ENCODE measurements at places on chromosomes 7 and 10.

GRCh38 chr10:23693501-23693901 lies 254.6 kb downstream of the OTUD1 start:
- DNase-seq: no peak

DNA sequence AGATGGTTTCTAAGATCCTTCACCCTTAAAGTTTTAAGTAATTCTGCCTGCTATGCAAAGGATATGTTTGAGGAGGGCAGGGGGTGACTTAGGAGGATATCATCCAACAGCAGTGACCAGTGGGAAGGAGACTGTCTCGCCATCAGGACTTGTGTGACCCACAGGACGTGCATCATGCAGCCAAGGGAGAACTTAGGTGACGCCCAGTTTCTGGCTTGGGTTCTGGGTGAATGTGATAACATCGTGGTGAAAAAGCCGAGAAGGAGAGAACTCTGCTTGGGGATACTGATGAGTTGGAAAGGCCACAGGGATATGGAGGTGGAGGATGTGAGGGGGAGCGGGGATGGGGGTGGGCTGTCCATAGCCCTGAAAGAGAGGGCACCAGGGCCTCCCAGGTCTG lies 3.8 kb downstream of the WIPI2 start:
- no peak for DNase-seq

- DNase-seq: peak; percentile 85
Measured at GRCh38 chr10:114304017-114304570, 65.0 kb downstream of the VWA2 start.

DNA sequence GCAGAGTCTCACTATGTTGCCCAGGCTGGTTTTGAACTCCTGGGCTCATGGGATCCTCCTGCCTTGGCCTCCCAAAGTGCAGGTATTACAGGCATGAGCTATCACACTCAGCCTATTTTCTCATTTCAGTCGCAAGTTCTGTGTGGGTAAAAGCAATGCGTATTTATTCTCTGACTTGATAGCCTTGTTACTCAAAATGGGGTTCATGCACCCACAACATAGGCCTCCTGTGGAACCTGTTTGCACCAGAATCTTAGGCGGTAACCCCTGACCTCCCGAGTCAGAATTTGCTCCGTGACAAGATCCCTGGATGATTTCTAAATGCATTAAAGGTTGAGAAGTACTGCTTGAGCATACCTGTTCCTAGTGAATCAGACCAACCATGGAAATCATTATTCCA lies 7.3 kb downstream of the IL2RA start:
- no peak for DNase-seq

DNA sequence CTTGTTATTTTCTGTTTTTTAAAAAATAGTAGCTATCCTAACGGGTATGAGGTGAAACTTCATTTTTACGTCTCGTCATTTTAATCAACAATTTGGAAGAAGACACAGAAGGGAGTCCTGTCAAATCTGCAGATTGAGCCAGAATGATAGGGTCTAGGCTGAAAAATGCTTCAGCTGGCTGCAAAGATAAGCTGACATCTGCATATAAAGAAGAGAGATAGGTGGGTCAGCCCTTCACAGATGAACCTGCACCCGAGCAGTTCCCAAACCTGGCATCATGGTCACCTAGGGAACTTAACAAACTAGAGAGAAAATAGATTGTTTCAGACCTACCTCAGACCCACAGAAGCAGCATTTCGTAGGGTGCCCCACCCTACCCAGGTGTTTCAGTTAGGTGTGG lies 35.2 kb upstream of the BMPR1A start:
- DNase-seq: no peak

- DNase-seq: no peak
Measured at GRCh38 chr10:92627845-92628480, 35.0 kb downstream of the KIF11 start.

DNA sequence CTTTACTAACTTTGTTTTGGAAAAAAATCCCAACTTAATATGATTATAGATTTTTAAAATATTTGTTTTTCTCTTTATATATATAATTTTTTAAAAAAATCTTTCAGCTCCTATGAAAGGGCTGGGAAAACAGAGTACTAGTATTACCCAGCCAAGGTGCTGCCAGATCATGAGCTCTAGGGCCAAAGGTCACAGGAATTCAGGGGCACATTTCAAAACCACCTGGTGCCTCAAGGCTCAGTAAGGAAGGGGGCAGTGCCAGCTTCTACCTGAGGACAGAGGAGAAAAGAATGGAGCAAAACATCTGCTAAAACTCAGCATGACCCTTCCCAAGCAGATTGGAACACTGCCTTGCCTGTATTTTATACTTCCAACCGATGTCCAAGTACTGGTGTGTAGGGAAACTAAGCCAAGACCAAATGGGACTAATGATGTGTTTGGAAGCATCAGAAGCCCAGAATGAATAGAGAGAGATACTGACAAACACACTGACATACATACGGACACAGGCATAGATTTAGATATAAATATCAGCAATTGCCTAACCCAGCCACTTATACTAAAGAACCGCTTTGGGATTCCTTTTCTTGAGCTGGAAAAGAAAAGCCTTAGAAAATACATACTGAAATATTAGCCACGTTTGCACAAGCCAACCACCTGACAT lies 667.3 kb downstream of the PARD3 start:
- no peak for DNase-seq

DNA sequence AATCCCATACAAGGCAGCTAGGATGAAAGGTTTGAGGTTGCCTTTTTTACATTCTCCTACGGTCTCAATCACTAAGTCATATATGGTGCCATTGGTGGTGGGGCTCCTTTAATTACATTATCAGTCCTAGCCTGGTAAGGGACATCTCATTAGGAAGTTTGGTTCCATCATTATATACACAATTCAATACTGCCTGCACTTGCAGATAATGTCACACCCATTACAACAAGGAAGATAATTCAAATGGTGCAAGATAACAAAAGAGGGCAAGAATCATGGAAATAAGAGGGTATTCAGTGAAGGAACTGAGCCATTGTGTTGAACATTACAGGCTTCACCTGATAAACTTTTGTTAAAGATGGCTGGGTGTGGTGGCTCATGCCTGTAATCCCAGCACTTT lies 1.7 kb upstream of the TMEM248 start:
- no peak for DNase-seq

- DNase-seq: no peak
Measured at GRCh38 chr7:43584195-43584586, 1.3 kb downstream of the STK17A start.

GRCh38 chr7:24716480-24717246 lies 40.6 kb downstream of the GSDME start:
- DNase-seq: no peak

DNA sequence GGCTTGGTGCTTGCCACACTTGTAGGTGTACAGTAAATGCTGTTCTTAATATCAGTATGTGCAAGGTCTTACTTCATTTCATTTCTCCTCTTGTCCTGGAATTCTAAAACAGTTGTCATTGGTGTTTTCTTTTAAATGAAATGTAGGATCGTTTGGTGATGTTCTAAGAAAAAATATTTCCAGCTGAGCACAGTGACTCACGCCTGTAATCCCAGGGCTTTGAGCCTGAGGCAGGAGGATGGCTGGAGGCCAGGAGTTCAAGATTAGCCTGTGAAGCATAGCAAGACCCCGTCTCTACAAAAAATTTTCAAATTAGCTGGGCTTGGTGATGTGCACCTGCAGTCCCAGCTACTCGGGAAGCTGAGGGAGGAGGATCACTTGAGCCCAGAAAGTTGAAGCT lies 32.6 kb upstream of the ELN start:
- DNase-seq: no peak

DNA sequence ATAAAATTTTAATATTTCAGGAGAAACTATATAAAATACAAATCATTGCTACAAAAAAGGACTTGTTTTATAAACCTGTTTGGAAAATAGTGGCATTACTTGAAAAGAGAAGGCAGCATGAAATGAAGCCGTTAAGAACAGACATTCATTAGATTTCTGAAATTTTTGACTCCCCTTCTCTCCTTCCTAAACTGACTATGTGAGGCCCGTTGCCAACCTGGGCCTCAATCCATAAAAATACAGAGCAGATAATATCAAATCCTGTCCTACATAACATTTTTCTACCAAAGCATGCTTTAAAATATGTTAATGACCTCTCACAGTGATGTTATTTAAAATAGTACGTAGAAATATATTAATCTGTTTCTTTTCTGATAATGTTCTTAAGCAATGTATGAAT lies 34.5 kb upstream of the ING3 start:
- no peak for DNase-seq

GRCh38 chr7:44782460-44782859 lies 14.0 kb upstream of the PPIA start:
- DNase-seq: no peak

- peak; percentile 46 for DNase-seq
Measured at GRCh38 chr7:23469150-23469960, 936 bp downstream of the IGF2BP3 start.

GRCh38 chr7:81244224-81244623 lies 325.4 kb upstream of the SEMA3C start:
- no peak for DNase-seq

DNA sequence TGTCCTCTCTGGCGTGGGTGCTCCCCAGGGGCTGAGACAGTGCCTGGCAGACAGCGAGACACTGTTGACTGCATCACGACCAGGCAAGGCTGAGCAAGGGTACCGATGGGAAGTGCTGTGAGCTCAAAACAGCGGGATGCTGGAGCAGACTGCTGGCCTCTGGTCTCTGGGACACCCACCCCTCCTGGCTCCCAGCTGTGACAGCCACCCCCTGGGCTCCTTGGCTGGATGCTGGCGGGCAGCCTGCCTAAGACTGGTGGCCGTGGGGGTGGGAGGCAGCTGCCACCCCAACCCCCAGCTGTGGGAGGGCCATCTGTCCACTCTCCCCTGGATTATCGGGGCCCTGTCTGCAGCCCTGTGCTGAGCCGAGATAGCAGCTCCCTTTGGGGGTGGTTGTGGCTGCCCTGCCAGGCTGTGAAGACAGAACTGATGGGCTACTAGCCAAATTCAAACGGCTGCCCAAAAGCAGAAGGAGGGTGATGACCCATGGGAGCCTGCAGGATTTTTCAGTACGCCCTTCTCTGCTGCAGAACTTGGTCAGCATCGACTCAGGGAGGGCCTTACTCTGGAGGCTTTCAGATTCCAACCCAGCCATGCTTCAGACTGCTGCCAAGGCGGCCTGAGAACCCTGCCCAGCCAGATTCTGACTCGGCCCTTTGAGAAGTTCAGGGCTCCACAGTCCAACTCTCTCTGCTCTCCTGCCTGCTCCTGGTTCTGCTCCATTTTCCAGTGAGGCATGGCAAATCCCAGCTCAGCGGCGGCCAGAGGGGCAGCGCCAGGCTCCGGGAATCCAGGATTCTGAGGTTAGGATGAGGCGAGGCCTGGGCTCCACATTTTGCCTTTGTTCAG lies 125.3 kb downstream of the NEURL1 start:
- no peak for DNase-seq

DNA sequence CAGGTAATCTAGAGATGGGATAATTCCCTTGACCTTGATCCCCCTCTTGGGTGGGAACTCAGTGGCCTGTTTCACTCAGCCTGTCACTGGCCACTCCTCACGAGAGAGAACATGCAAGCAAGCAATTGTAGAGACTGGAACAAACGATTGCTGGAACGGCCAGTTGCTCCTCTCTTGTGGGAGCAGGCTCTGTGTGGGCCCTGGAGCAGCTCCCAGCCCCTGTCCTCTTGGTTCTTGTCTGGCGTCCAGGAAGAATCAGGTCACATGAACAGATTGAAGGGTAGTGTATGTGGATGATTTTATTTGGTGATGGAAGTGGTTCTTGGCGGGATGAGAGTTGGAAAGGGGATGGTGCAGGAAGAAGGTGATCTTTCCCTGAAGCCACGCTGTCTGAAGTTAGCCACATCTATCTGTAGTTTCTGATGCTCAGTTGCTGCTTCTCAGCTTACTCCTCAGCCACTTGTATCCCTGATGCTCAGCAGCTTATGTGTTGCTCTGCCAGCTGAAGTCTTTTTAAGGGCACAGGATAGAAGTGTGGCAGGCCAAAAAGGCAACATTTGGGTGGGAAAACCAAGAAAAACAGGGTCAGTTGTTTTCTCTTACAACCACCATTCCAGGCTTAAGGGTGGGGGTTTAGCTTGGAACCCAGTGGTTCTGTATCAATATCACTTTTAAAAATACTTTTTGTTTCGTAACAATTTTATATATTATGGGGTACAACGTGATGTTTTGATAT lies 15.9 kb downstream of the RNF133 start:
- no peak for DNase-seq

DNA sequence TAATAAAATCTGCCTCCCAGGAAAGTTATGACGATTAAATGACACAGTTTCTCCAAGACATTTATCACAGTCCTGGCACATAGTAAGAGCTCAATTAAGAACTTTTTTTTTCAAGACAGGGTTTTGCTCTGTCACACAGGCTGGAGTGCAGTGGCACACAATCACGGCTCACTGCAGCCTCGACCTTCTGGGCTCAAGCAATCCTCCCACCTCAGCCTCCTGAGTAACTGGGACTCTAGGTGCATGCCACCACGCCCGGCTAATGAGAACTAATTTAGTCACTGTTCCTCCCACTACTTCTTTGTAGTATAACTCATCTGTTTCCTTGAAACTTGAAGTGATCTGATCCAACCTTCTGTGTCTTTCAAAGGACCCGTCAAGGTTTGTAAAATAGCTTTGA lies 42.2 kb upstream of the MXI1 start:
- DNase-seq: no peak

- DNase-seq: no peak
Measured at GRCh38 chr7:132352800-132353199, 223.5 kb downstream of the PLXNA4 start.

DNA sequence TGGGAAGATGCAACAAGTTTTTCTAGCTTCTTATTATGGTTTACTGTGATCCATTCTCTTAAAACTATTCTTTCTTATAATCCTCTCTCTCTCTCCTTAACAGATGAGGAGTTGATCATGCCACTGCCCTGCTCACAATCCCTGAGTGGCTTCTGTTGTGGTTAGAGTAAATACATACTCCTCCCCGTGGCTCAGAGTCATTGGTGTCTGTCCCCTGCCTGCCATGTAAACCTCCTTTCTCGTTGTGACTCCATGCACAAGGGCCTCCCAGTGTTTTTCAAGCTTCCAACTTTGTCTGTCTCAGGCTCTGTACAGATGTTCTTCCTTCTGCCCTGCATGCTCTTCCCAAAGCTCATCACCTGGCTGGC lies 20.4 kb downstream of the CCNY start:
- no peak for DNase-seq

DNA sequence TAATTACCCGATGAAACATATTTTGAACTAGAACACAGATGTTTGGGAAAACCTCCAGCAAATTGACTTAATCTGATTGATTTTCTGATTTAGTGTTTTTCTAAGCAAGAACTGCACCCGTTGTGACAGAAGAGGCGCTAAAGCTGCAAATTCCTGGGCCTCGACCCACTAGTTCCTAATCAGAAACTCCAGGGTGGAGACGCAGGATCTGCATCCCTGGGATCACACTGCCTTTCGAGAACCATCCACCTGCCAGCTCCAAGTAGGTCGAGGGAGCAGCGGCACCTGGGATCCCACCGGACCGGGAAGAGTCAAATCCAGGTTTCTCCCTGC lies 136.8 kb upstream of the CDCA7L start:
- DNase-seq: no peak

- DNase-seq: peak; percentile 66
Measured at GRCh38 chr10:76113952-76114351, 682.5 kb downstream of the LRMDA start.

- DNase-seq: no peak
Measured at GRCh38 chr10:88983206-88983605, 7.4 kb upstream of the FAS start.
